ENCODE measurements at places on chromosomes 3 and 15. TPM values are rescaled to one million over a fixed set of nuclear protein-coding genes. Genes with fewer than 3 reads are reported as not detected.

Gene SLC6A1
- total RNA-seq: not detected

Gene ARGFX
- not detected for total RNA-seq

Gene EFCC1
- total RNA-seq: 2.3 TPM

Gene PCLAF
- 28.7 TPM for total RNA-seq

Gene COPB2
- total RNA-seq: 163 TPM

Gene CCR2
- not detected for total RNA-seq

Gene TMEM45A
- total RNA-seq: 7.2 TPM

Gene GOLGA8J
- total RNA-seq: not detected

Gene ROPN1B
- not detected for total RNA-seq

Gene DLEC1
- total RNA-seq: not detected

Gene DUSP7
- total RNA-seq: 17.1 TPM

Gene CAMK1
- total RNA-seq: 25.2 TPM

Gene PLOD2
- total RNA-seq: 284 TPM

Gene ITGB5
- 88.8 TPM for total RNA-seq

Gene USP13
- 16.9 TPM for total RNA-seq

Gene GBE1
- total RNA-seq: 108 TPM

Gene CRYGS
- 1.3 TPM for total RNA-seq

Gene ADGRG7
- total RNA-seq: not detected

Gene CCDC9B
- 15.2 TPM for total RNA-seq

Gene B3GALNT1
- 10.1 TPM for total RNA-seq

Gene HESX1
- 0.33 TPM for total RNA-seq

Gene AGBL1
- total RNA-seq: under 0.01 TPM

Gene INKA1
- total RNA-seq: 15.4 TPM

Gene TRPM1
- total RNA-seq: 0.38 TPM

Gene LRIG1
- 39.2 TPM for total RNA-seq

Gene DHX36
- 31.7 TPM for total RNA-seq

Gene SRGAP3
- 0.98 TPM for total RNA-seq

Gene MINAR1
- total RNA-seq: 1.2 TPM

Gene MME
- 18.3 TPM for total RNA-seq

Gene MUSTN1
- not detected for total RNA-seq

Gene THSD4
- total RNA-seq: 44.1 TPM

Gene IMPG2
- 0.98 TPM for total RNA-seq

Gene RHCG
- not detected for total RNA-seq

Data from vein endothelial cell (primary cell).